ENCODE measurements at places on chromosomes 3 and 15.

GRCh38 chr3:98325055-98325454 lies 28.6 kb upstream of the OR5K4 start:
- no peak for DNase-seq

- no peak for DNase-seq
- no peaks in the 10 kb centered on the region for H3K4me1 ChIP-seq
- no peaks in the 10 kb centered on the region for H3K27me3 ChIP-seq
- H3K36me3 ChIP-seq, result no peaks in the 10 kb centered on the region
These were observed 469.6 kb downstream of the SI start for GRCh38 chr3:164608554-164609276.

- no peak for DNase-seq
- no peak overlapping the region for H3K4me3 ChIP-seq
- no peaks in the 10 kb centered on the region for H3K36me3 ChIP-seq
These were observed 7.1 kb upstream of the FGD5 start for GRCh38 chr3:14811684-14812083.

- H3K27ac ChIP-seq, result no peak overlapping the region
These were observed 29.3 kb downstream of the MAP2K5 start for GRCh38 chr15:67571648-67572415.

DNA sequence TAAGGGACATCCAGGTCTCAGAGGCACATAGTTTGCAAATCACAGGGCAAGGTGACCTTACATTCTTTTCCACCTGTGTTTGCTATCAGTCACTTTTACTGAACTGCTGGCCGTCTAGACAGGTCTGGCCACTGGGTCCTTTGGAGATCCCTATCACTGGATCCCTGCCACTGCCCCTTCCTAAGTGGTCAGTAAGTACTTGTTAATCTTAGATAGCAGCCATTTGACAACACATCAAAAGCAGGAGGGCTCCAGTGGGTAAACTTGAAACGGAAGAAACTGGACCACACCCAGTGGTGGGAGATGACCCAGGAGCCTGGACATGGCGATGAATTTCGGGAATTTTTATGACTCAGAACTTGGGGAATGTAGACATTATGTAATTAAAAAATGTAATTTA lies 28.9 kb upstream of the RASGRP1 start:
- no peaks in the 10 kb centered on the region for H3K36me3 ChIP-seq
- no peaks in the 10 kb centered on the region for H3K27me3 ChIP-seq
- no peak for DNase-seq
- H3K4me1 ChIP-seq, result peaks cover 3% of the 10 kb centered on the region
- H3K4me3 ChIP-seq, result no peak overlapping the region

GRCh38 chr15:88166082-88166993 lies 90.2 kb downstream of the NTRK3 start:
- no peaks in the 10 kb centered on the region for H3K27me3 ChIP-seq
- H3K4me1 ChIP-seq, result no peaks in the 10 kb centered on the region
- H3K36me3 ChIP-seq, result no peaks in the 10 kb centered on the region
- no peak overlapping the region for H3K27ac ChIP-seq
- no peak overlapping the region for H3K4me3 ChIP-seq
- peak; percentile 4 for DNase-seq

DNA sequence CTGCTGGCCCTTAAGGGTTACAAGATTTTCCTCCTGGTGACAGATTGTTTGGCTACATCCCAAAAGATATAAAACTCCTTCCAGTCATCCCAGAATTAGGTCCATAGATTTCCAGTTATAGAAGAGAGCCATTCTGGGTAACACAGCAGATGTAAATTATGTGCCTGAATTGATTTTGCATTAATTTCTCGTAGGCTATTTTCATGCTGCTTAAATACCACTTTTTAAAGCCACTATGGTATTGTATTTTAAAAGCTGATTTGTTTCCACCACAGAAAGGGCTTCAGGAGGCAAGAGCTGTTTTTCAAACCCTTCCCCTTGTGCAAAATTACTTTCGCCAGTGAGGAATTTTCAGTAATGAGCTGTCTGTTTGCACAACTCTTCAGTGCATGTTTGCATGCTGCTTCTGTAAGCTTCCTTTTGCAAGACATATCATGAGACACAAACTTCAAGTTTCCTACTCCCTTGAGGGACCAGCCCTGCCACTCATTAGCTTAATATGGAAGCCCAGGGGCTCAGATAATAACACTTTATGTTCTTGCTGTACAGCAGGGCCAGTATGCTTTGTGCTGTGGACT lies 105.4 kb upstream of the TNIK start:
- H3K27ac ChIP-seq, result no peak overlapping the region
- DNase-seq, result no peak
- no peaks in the 10 kb centered on the region for H3K4me1 ChIP-seq
- H3K4me3 ChIP-seq, result no peak overlapping the region
- no peaks in the 10 kb centered on the region for H3K27me3 ChIP-seq

DNA sequence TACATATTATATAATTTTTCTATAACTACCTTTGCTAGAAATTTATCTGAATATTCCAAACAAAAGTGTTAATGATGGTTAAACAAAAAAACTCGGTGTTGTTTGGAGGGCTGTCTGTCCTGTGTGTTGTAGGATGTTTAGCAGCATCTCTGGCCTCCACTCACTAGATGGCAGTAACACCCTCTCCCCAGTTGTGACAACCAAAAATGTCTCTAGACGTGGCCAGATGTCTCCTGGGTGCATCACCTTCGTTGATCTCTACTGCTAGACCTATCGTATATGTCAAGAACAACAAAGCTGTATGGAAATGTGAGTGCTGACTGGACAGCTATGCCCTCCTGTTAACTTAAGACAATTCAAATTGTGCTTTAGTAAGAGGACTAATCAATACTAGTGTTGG lies 14.1 kb downstream of the ANKRD34C start:
- H3K27me3 ChIP-seq, result no peaks in the 10 kb centered on the region
- no peak overlapping the region for H3K4me3 ChIP-seq
- H3K36me3 ChIP-seq, result no peaks in the 10 kb centered on the region

DNA sequence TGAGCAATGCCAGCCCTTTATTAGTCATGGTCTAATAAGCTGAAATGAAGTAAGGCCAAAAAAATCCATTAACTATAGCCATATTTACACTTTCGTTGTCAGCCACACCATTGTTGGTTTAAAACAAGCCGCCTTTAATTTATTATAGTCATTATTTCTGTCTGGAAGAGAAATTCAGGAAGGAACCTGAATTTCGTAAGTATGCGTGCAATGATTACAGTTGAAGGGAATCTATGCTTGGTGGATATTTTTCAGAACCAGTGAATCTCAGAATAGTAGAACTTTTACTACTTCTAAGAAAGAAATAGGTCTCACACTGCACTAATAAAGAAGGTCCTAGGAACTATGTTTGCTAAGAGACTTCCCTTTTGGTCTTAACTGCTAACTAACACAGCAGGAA lies 59.1 kb downstream of the FAM43A start:
- no peaks in the 10 kb centered on the region for H3K4me1 ChIP-seq
- no peaks in the 10 kb centered on the region for H3K36me3 ChIP-seq
- no peak for DNase-seq
- no peaks in the 10 kb centered on the region for H3K27me3 ChIP-seq

All from thymus (tissue), 14 donors.